CD14-positive monocyte (primary cell): ENCODE measurements at places on chromosomes 5 and 9.

DNA sequence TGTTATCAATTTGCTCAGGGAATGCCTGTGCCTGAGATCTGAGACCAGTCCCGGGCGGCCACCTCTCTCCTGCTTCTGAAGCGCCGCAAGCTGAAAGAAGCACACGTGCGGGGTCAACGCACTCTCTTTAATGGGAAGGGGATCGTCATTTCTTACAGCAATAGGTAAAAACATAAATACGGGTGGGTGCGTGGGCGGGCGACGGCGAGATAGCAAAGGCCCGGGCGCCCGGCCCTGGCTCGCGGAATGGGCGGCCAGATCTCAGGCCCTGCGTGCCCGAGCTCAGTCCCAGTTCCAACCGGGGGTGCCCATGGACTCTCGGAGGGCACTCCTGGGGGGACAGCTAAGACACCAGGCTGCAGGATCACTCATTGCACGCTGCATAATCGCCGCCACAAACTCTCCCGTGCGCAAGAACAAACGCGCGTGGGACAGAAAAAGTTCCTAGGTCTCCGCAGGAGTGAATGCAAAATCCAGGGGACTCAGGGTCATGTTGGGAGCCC, 3.0 kb downstream of the NKX2-5 start:
- no peak for DNase-seq

GRCh38 chr5:597871-598563, 14.1 kb upstream of the CEP72 start:
- DNase-seq = no peak

DNA sequence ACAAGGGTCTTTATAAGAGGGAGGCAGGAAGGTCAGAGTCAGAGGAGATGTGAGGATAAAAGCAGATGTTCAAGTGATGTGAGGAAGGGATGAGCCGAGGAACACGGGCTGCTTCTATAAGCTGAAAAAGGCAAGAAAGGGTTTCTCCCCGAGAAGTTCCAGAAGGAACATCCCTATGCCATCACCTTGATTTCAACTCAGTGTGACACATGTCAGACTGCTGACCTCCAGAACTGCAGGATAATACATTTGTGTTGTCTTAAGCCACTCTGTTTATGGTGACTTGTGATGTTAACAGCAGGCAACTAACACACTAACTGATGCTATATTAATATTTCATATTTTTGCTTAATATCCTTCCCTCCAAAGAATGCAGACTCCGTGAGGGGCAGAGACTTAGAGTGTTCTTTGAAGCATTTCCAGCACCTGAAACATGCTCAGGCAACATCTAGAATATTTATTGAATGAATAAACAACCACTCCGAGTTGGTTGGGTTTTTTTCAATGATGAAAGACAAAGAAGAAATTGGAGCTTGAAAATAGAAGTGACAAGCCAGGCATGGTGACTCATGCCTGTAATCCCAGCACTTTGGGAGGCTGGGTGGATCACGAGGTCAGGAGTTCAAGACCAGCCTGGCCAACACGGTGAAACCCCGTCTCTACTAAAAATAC, 77.6 kb upstream of the ADRA1B start:
- DNase-seq = no peak

DNA sequence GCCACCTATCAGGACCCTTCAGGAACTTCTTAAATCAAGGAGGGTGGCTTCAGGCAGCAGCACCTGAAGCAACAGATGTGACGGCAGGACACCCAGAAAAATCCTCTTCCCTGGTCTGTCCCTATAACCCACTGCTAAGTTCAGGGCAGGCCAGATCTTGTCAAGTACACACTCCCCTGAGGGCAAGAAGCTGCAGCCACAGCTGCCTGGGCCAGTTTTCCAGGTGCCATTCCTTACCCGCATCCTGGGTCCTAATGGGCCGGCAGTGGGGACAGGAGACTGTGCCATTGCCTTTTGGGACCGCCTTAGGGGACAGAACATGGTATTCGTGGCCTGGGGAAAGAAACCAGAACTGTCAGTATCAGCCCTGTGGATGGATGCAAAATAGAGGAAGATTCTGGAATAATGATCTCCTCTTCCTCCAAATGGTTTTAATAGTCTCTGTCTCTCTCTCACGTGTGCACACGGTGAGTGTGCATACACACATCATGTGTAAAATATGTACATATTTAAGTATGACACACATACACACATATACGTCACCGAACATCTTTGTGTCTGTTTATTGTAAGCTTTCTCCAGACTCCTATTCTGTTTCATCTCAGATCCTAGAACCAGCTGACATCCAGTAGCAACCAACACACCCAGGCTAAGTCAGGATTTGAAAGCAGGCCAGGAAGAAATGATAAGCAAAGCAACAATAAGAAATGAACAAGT, 14.0 kb downstream of the ORM2 start:
- no peak for DNase-seq

- no peak for DNase-seq
Measured at GRCh38 chr5:160618286-160618685, 196.6 kb downstream of the PTTG1 start.

DNA sequence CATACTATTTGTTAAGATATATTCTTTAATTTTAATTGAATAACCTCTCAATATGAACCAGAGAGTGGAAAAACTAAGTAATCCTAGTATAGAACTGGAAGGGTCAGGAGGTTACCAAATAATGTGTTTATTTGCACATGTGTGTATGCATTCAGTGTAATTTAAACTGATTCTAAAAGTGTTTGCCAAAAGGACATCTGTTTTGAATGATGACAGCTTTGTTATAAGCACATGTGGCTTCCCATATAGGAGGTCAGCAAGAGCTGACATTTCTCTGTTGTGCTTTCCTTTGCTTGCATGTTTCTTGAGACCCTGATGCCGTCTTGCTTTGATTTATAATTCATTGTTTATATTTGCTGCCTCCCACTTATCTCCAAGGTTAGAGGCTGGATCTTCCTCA, 383.4 kb downstream of the BRINP1 start:
- DNase-seq = no peak

GRCh38 chr9:95193480-95193879, 124.0 kb downstream of the FANCC start:
- no peak for DNase-seq

- no peak for DNase-seq
Measured at GRCh38 chr5:6675784-6676491, 37.3 kb upstream of the TENT4A start.

DNA sequence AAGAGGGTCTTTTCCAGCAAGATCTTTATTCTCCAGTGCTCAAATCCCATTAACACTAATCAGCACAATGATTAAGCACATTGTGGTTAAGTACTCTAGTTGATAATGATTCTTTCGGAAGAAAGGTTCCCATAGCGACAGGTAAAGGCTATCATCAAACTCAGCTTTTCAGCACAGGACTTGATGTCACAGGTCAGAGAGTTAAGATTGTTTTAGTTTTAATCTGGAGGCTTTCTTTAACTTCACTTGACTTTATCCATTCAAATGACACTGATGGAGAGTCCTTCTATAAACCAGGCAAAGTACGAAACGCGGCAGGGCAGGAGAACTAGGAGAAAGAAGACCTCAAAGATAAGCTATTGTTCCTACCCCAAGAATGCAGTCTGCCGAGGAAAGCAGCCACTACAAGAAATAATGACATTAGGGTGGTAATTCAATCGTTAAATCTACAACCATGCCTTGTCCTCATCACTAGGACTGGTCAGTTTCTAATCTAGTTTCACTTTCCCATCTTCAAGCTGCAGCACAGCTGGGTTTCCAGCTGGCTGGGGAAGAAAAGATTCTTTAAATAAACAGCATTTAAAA, 4.6 kb downstream of the NRG2 start:
- no peak for DNase-seq

DNA sequence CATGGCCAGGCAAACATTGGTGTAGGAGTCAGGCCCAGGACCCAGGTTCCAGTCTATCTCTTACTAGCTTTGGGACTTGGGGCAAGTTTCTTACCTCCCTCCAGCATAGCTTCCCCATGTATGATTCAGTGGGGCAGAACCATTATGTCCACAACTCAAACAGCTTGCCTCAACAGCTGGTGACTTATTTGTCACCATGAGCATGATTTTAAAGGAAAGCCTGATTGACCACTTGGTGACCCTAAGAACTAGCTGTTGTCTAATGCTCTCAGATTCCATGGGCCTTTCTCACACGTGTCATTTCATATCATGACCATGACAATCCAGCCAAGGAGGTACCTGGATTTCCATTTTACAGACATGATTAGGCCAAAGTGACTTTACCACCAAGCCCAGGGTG, 126.4 kb downstream of the TTLL11 start:
- DNase-seq = no peak

DNA sequence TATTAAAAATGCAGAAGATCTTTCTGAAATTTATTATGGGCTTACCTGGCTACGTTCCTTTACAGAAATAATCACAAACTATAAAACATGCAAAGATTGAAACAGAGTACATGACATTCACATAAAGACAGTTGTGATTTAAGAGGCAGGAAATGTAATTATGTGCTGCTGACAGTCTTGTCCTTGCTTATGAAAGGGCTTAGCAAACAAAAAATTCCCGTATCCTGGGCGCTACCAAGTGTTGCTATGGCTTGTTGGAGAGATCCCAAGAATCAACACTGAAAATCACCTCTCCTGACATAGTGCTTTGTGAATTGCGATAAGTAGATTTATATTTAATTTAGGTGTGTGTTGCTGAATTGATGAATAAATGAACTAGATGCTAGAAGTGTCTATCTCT, 352.5 kb upstream of the C9orf72 start:
- no peak for DNase-seq

DNA sequence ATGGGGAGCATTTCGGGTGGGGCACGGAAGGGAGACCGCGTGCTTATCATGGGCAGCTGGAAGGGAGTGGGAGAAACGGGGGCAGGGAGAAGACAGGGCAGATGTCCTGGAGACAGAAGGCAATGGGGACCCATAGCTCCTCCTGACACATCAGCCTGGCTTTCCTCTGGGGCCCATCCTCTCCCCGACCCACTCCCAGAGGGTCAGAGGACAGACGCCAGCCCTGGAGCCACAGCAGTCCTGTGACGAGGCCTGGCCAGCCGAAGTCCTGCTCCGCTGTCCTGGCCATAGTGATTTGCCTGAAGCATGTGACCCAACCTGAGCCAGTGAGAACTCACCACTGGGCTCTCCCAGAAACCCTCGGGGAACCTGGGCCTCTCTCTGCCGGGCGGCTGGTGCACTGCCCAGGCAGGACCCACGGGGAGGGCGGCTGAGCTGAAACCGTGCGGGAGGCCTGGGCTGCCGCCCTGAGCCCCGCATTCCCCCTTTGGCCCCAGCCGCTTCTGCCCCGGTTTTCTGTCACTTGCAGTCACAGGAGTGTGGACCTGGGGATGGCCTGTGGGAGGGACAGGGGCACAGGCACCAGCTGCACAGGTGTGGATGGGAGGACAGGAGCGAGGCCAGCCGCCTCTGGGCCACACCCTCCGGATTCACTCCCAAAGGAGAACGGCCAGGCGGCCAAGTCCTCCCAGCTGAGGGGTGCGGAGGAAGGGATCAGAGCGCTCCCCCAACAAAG, 19.8 kb downstream of the ADAMTS2 start:
- no peak for DNase-seq

DNA sequence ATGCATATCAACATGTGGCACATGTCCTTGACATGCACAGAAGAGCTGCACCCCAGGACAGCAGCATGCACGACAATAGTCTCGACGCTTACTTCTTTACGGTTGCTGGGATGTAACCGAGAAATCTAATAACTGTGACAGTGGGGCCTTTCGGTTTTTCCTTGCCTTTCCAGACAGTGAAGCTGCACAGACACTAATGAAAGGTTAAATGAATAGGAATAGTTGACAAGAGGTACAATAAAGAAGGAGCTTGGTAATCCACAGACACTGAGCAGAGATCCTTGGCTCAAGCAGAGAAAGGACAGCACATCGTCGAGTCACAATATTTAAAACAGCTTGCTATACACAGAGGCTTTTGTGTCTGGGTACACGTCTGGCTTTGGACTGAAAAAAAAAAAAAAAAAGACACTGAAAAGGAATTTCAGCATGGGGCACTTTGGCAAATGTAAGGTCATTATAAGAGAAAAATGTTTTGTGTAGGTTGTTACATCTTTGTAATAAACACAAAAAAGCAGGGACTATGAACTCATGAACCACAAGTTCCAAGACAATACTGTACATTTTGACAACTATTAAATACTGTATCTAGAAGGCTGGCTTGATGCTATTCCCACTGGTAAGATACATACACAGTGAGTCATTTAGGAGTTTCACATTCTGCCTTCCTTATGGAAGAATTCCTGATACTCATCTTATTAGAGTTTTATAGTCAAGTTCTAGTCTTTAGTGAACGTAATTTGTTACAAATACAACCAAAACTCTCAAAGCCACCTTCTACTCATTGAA, 5.6 kb downstream of the BNC2 start:
- DNase-seq = no peak

- DNase-seq = no peak
Measured at GRCh38 chr9:116585896-116586295, 101.2 kb upstream of the TRIM32 start.

GRCh38 chr5:144377207-144377606, 206.5 kb downstream of the KCTD16 start:
- DNase-seq = no peak

DNA sequence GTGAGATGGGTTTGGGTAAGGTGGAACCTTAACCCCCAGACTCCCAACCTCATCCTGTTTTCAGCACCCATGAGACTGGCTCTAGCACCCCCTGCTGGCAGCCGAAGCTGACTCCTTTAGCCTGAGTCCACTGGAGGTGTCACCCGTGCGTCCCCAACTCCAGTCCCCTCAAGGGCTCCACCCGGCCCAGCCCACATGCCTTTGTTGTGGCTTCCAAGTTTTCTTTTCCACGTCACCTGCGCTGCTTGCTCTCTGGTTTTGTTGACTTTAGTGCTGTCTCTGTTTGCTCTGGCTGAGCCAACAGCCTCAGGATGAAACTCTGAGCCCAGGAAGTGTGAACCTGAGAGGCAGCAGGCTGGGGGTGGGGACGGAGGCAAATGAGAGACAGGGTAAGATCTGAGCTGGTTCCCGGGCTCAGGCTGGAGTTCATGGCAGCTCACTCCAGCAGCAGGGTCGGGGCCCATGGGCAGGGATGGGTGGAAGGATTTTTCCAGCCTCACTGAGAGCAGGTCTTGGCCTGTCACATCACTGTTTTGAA, 13.2 kb upstream of the AQP7 start:
- peak; percentile 16 for DNase-seq

GRCh38 chr5:113054899-113055298, 78.3 kb downstream of the DCP2 start:
- DNase-seq = no peak

DNA sequence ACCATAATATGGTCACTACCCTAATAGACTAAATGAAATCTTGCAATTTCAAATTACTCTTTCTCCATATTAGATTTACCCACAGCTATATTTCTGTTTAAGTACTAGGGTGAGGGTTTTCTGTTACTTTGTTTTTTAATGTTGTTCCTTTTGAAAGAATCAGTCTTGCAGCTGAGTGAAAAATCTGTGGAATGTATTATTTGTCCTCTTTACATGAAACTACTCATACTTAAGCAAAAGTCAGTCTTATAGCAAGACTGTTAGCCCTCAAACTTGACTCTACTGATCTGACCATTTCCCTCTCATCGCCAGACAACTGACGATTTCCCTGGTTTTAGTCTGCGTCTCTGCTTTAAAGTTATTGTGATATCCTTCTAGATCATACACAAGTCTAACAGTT, 84.0 kb downstream of the PIK3R1 start:
- DNase-seq = no peak

GRCh38 chr5:73820326-73820725, 194.3 kb downstream of the ARHGEF28 start:
- no peak for DNase-seq
